ENCODE measurements at places on chromosomes 5 and 9.
A peak's percentile ranks its signal among the peaks of the same experiment; 100 is the strongest.

DNA sequence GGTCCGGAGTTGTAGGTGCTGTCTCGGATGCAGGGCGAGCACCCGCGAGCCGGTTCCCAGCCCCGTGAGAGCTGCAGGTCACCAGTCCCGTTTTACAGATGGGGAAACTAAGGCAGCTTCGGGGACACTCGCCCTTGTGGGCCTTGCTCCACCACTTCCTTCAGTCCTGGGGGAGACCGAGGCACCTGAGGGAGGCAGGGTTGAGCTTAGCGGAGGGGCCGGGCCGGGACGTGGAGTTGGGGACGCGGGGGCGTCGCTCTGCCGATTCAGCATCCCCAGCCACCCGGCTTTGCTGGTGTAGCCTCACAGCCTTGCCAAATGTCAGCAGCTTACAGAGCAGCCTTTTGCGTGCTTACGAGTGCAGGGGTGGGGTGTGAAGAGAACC lies 530 bp downstream of the BBLN start:
- DNase-seq = peak; percentile 79

DNA sequence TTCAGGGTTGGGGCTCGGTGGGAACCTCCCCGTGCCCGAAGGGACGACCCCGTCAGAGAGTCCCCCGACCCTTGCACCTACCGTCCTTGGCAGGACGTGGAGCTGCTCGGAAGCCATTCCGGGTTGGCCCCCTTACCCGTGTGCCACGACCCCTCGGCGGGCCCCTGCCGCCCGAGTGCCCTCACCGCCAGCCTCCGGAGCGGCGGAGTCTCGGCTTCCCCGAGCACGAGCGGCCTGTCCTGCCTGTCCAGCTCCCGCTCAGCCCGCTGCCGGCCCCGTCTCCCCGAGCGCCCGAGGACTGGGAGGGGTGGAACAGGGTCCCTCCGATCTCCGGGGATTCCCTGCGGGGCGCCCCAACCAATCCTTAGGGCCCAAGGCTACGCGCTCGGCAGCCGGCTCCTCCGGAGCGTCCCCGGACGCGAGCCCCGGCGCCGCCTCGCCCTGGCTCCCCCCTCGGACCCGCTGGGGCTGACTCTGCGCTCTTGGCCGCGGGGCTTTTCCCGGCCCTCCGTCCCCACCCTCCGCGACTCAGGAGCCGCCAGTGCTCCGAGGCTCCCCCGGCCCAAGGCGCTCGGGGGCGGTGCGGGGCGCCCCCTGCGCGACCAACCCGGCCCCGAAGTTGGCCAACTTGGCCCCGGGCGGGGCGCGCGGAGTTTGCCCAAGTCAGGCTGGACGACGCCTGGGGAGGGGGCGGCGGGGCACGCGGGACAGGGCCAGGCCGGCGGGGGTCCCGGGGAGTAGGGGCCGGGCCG lies 654 bp downstream of the ADAMTS2 start:
- DNase-seq = peak; percentile 84

- DNase-seq = peak; percentile 77
Observed at GRCh38 chr9:121699571-121700164, 48.2 kb downstream of the DAB2IP start.

- DNase-seq = peak; percentile 76
Observed at GRCh38 chr9:99361817-99362216, 139.7 kb downstream of the SEC61B start.

GRCh38 chr5:163995206-163995605 lies 489.8 kb downstream of the MAT2B start:
- no peak for DNase-seq

GRCh38 chr5:107853696-107854095 lies 183.0 kb upstream of the EFNA5 start:
- DNase-seq = no peak

DNA sequence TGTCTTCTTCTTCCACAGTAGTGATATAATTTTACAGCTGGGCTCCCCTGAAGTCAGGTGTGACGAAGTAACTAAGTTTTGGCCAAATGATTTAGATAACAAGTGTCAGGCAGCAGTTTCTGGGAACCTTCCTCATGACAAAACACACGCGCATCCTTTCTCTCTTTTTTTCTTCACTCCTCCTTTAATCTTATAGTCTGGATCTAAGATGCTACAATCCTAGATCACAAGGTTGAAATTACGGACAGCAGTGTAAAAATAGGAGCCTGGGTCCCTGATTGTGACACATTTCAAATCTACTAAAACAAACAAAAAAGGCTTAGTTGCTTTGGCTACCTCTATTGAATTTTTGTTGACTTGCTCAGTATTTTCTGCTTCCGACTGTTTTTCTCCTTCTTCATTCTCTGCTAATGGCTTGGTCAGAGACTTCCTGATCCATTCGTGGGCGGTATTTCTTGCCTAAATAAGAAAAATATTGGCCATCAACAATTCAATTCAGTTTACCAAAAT lies 36.1 kb downstream of the FAM114A2 start:
- DNase-seq = no peak

DNA sequence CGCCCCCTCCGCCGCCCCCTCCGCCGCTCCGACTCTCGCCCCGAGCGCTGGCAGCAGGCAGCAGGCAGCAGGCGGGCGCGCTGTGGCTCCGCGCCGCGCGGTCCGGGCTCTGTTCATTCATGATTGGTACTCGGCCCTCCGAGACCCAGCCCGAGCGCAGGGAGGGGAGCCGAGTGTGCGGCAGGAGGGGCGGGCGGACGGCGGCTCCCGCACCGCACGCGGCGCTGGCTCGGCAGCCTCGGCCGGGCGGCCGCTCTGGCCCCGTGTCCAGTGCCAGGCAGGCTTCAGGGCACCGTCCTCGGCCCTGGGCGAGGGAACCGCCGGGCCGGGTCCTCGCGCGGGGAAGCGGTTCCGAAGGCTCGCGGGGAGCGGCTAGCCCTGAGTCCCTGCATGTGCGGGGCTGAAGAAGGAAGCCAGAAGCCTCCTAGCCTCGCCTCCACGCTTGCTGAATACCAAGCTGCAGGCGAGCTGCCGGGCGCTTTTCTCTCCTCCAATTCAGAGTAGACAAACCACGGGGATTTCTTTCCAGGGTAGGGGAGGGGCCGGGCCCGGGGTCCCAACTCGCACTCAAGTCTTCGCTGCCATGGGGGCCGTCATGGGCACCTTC lies at the start of gene KCNIP1:
TSS of gene KCNIP1 (plus strand) at position 31 of the 607 bp plus-strand sequence.
- DNase-seq = peak; percentile 92

- no peak for DNase-seq
Observed at GRCh38 chr5:15496886-15497285, 3.1 kb upstream of the FBXL7 start.

GRCh38 chr5:13478831-13479465 lies 465.5 kb downstream of the DNAH5 start:
- DNase-seq = peak; percentile 61

DNA sequence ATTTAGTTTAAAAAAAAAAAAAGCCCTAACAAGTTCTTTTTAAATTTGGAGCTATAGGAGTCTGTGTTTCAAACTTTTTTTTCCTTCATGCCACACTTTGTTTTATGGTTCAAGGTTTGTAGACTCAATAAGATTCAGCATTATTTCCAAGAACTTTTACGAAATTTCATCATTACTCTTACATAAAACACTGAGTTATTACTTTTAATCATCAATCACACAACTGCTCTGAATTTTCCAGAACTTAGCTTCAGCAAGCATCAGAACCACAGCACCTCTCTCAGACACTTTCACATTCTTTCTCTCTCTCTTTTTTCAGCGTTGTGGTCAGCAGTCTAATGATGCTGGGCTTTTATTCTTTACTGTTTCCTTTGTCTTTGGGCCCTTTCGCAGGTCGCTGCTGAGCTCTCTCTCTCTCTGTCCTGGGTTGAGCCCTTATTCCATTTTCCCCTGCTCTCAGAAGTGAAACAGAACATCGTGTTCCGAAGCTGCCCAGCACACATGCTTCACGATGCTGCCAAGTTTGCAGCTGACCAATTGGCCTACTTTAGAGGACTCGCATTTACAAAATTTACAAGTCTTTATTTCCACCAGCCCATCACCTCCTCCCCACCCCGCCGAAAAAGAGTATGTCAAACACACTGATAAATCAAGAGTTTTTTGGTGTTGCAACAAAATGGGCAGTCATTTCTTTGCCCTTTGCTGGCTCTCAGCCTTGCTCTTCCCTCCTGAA lies 44.6 kb upstream of the PIK3R1 start:
- no peak for DNase-seq

DNA sequence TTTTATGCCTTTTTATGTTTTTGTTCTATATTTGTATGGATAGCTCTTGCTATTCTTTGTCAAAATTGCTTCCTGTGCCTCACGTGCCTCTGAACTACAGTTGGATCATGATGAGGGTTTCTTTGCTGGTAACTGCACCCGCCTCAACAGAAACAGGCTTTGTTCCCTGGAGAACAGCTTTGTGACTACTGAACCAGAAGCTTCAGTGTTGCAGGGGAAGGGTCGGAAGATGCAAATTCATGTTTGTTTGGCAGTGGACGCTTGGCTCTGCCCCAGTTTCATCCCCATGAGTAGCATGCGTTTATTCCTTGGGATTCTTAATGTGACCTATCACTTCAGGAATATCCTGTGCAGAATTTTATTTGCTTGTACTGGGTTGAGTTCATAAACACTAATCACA lies 959.1 kb upstream of the WWC1 start:
- no peak for DNase-seq
